Vagina (tissue), 2 donors: ENCODE measurements at places on chromosomes 13 and 19.

GRCh38 chr13:40132249-40132648, 476.8 kb downstream of the COG6 start:
- DNase-seq: no peak

DNA sequence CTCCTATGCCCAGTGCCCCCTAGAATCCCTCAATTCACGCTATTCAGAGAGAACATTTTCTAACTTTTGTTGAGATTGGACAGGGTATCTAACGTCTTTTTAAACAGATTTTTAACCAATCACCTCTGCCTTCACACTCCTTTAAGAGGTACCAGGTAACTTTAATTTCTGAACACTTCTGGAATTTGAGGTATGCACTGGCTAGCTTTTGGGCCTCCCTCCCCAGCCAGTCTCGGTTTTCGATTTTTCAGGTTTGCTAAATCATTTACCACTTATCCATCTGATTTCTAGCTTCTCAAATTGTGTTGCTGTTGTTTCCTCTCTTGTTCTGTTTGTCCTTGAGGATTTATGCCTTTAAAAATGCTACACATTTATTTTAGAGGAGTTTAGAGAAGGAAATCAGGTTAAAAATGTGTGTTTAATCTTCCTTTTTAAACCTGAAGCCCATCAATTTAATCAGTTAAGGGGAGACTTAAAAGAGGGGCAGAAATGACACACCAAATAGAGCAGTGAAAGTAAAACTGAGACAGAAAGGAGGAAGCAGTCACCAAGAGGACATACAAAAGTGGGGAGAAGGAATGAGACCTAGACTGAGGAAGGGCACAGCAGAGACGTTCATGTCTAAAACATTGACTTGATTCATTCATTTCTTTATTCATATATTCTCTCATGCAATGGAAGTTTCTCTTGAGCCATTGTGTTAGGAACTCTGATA, 139.6 kb upstream of the HTR2A start:
- no peak for DNase-seq

- no peak for DNase-seq
Observed at GRCh38 chr19:4304538-4305256, at the start of gene FSD1. TSS of gene FSD1 (plus strand) at chr19:4304598. CDS start at chr19:4304747, 149 bp downstream.

GRCh38 chr19:50384685-50385535, 763 bp downstream of the POLD1 start:
- no peak for DNase-seq

DNA sequence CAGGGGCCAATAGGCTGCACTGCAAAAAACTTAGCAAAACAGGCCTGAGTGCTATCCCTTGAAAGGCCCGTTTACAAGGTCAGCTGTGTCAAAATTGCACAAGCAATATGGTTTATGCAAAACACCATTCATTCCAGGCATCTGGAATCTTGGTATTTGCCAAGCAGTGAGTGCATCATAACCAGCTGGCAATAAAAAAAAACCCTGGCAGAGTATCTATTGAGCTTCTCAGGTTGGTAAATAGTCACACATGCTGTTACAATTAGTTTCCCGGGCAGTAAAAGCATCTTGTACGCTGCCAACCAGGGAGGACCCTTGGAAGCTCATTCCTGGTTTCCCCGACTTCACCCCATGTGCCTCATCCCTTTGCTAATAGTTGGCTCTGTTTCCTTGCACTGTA, 21.3 kb downstream of the ZNF77 start:
- DNase-seq: no peak

DNA sequence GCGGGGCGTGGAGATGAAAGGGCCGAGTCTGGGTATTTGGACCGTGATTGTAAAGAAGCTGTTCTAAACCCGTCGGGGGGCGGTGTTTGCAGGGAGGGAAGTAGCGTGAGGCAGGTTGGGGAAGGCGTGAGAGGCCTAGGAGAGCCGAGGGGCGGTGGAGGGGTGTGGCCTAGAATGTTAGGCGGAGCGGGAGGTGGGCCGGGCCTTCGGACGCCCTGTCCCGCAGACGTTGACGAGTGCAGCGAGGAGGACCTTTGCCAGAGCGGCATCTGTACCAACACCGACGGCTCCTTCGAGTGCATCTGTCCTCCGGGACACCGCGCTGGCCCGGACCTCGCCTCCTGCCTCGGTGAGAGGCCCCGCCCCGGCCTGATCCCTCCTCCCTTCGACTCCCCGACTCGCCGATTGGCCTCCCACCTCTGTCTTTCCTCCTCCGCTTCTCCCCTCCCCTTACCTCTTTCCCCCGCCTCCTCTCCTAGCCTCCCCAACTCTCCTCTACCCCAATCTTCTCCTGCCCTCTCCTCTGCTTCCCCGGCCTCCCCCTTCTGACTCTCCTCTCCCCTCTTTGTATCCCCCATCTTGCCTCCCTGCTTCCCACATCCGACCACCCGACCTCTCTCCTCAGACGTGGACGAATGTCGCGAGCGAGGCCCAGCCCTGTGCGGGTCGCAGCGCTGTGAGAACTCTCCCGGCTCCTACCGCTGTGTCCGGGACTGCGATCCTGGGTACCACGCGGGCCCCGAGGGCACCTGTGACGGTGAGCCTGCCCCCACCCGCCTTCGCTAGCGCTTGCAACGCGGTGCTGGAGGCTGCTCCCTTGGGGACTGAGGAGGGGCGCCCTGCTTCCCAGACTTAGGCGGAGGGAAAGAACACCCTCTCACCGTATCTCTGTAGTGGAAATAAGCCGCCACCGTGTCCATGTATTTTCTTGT, 12.8 kb downstream of the LTBP4 start:
- no peak for DNase-seq

DNA sequence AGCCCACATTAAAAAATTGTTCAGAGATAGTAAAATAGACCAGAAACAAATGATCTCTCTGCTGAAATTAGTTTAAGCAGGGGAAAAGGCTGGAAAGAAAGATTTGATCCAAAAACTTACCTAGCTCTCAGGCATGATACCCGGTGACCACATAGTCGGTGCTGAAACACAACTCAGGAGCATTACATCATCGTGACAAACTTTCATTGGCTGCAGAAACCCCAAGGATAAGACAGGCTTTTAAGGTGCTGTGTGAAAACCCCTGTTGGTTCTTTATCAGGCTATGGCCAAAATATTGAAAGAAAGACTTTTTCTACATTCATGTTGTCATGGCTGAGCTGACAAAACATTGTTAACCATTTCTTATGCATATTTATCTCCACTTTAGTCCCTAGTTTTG, 171.7 kb upstream of the KLF12 start:
- DNase-seq: no peak

DNA sequence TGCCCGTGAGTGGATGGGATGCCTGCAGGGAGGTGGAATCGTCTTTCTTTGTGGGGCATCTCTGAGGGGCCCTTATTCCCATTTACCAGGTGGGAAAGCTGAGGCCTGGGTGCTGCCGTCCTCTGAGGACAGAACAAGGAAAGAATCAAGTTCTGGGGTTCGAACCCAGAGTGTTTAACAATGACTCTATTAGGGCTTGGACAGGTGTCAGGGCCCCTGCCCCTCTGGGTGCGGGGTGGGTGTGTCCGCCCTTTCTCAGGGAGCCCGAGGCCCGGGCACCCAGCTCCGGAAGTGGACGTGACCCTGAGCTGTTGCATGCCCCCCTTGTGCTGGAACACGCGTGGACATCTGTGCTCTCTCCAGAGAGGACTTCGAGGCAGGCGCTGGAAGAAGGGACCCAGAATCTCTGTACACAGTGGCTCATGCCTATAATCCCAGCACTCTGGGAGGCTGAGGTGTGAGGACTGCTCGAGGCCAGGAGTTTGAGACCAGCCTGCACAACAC, 10.8 kb downstream of the NDUFA11 start:
- DNase-seq: no peak

DNA sequence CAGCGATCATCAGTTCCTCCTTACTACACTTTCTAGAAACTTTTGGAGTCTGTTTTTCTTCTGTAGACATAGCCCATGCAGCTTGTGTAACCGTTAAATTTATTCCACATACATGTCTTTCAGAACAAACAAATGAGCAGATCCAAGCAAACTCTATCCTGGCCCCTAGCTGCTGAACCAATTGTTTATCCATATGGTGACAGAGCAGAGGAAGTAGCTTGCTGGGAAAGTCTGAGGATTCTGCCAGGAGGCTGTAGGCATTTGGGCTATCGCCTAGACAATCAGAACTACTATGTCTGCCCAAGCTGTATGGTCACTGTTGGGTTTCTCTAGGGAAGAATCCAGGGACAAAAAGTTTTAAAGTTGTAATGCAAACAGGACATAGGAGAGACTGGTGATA, 343.7 kb downstream of the SPRY2 start:
- no peak for DNase-seq

DNA sequence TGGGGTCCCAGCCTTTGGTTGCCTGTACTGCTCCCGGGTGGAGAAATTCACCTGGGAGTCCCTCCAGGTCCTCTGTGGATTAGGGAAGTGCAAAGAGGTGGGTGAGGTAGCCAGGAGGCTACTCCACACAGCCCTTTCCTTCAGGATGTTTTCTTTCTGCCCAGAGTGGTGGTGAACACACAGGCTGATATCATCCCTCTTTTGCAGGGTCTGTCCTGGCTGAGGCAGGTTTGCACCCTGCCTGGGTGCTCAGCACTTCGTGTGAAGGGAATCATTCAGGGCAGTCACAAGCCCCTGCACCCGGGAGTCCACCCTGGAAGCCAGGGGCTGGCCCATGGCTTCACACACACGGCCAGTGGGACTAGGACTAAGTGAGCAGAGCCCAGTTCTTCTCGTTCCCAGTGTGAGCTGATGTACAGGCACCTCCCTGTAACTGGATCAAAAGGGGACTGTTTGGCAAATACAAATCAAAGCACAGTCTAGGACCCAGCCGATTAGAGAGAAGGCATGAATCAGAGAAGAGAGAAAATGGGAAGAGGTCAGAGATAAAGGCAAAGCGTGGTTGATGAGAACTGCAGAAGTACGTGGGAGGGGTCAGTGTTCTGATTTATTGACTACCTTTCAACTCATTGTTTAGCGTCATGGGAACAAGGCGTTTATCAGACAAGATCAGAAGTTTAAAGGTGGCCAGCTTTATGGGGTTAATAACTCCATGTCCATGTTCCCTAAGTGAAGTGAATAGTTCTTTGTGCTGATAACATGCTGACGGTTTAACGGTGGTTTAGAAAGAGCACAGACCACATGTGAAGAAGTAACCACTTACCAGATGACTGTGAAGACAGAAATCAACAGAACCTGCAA, 30.4 kb upstream of the SPATA13 start:
- no peak for DNase-seq
